Activated naive CD4-positive, alpha-beta T cell treated with anti-CD3 and anti-CD28 coated beads for 36 hours (primary cell): ENCODE measurements at places on chromosomes 2 and 18. TPM values are rescaled to one million over a fixed set of nuclear protein-coding genes. Genes with fewer than 3 reads are reported as not detected.

The ZEB2 gene
- total RNA-seq, result 4.9 TPM

The SRD5A2 gene
- total RNA-seq, result not detected

GRCh38 chr2:203819434-203820133, 48.0 kb upstream of the CTLA4 start:
- H3K27me3 ChIP-seq, result no peaks in the 10 kb centered on the region
- no peak overlapping the region for H3K4me3 ChIP-seq
- H3K36me3 ChIP-seq, result no peaks in the 10 kb centered on the region
- no peak overlapping the region for H3K27ac ChIP-seq

GRCh38 chr2:215712871-215713790, 277.3 kb upstream of the FN1 start:
- H3K4me3 ChIP-seq, result no peak overlapping the region
- H3K27ac ChIP-seq, result no peak overlapping the region
- H3K27me3 ChIP-seq, result no peaks in the 10 kb centered on the region
- no peak for DNase-seq

DNA sequence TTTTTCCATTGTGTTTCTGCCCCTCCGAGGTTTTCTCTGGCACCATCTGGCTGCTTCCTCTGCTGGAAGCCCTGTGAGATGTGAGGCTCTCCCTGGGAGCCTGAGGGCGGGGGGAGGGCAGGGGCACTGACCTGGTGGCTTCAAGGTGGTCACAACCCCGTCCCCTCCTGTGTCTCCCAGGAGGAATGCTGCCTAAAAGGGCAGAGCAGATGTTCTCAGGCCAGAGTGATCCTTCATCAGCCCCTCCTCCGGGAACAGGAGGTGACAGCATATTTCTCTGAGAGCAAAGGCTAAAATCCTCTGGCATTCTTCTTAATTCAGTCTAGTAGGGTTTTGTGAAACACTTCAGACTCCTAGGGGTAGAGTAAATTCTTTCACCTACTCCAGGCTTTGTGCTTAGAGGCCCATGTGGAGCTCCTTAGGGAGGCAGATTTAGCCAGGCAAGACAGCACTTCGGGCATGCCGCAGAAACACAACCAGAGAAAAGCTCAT, 18.3 kb upstream of the GREB1 start:
- H3K4me3 ChIP-seq, result no peak overlapping the region
- peaks cover 4% of the 10 kb centered on the region for H3K27me3 ChIP-seq
- H3K36me3 ChIP-seq, result no peaks in the 10 kb centered on the region
- H3K4me1 ChIP-seq, result no peaks in the 10 kb centered on the region
- no peak for DNase-seq
- no peak overlapping the region for H3K27ac ChIP-seq

DNA sequence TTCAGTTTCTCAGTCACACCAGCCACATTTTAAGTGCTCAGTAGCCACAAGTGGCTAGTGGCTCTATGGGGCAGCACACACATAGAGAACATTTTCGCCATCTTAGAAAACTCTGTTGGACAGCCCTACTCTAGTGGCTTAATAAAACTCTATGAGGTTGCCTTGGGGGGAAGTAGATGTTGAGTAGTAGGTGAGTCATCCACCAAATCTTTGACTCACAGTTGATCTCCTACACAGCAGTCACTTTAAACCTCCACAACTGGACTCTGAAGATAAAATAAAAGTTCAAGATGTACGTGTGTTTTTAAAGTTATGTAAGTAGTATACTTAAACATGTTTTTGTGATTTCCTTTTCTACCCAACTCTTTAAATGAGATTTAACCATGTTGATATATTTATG, 379.0 kb downstream of the SETBP1 start:
- no peaks in the 10 kb centered on the region for H3K4me1 ChIP-seq
- H3K27me3 ChIP-seq, result no peaks in the 10 kb centered on the region
- no peak overlapping the region for H3K4me3 ChIP-seq
- H3K36me3 ChIP-seq, result no peaks in the 10 kb centered on the region

- no peak for DNase-seq
- no peak overlapping the region for H3K4me3 ChIP-seq
- no peak overlapping the region for H3K27ac ChIP-seq
- H3K36me3 ChIP-seq, result no peaks in the 10 kb centered on the region
- H3K4me1 ChIP-seq, result peaks cover 15% of the 10 kb centered on the region
Measured at GRCh38 chr2:223813329-223813728, 24.1 kb downstream of the AP1S3 start.

DNA sequence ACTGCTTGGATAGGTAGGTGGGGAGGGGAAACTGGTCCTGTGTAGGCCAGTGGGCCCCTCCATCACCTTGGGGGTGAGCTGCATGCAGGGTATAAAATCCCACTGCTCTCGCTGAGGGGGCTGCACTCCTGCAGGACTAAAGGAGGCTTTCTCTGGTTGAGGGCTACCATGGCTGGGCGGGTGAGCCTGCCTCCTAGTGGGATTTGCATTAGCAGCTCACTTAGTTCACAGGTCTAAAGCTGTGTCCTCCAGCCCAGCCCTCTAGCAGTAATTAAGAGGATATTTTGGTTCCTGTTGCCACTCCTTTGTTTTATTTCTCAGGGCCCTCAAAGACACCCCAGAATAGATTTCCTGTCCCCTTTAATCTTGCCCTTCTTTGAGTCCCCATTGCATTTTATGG, 24.6 kb downstream of the TMEM127 start:
- no peak for DNase-seq
- H3K27me3 ChIP-seq, result no peaks in the 10 kb centered on the region
- peak overlapping the region; percentile 88 for H3K27ac ChIP-seq
- no peak overlapping the region for H3K4me3 ChIP-seq
